ENCODE measurements at places on chromosomes 2 and 18.

DNA sequence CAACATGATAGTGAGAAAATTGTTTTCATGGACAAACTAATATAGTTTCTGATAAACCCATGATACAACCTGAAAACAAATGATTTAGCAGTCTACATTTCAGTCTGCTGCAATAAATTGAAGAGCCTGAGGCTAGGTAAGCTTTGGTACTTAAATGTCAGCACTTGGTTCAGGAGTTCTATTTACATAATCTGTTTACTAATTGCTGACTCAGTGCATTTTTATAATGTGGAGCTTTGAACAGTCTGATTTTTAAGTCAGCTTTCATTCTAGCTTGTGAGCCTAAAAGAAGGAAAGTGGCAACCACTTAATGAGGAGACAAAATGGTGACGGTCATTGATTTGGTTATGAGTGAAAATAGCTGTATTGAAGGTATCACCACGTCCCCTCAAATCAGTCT lies 488.6 kb downstream of the CPS1 start:
- no peak for DNase-seq

DNA sequence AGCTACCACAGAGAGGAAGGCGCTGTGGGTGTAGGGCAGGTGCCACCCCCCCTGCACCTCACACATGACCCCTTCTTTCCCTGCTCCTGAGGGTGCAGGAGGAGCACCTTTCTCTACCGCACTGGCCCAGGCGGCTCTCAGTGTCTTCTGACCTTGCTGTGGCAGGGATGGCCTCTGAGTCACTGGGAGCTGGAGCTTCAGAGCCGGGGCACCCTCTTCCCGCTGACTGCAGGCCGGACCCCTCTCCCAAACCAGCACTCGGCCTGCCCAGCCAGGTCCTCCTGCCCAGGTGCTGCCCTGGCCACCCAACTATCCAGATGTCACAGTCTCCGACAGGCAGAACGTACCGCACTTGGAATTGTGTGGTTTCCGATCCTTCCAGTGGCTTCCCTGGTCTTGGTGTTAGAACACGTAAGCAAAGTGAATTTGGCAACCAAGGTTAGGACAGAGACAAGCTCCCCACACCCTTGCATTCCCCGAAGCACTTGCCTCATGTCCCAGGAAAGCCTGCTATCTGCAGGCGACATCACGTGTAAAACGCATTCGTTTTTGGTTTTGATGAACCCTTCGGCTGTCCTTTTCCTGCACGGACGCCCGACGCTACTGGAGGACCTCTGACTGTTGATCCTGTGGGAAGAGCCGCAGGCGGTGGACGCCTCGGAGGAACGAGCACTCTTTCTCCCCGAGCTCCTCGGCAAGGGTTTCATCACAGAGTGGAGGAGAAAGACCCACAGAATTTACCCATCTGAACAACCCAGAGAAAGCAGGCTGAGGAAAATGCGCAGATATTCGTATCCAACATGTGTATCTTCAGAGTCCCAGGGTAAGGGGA lies 24.7 kb upstream of the KCNG2 start:
- no peak for DNase-seq

DNA sequence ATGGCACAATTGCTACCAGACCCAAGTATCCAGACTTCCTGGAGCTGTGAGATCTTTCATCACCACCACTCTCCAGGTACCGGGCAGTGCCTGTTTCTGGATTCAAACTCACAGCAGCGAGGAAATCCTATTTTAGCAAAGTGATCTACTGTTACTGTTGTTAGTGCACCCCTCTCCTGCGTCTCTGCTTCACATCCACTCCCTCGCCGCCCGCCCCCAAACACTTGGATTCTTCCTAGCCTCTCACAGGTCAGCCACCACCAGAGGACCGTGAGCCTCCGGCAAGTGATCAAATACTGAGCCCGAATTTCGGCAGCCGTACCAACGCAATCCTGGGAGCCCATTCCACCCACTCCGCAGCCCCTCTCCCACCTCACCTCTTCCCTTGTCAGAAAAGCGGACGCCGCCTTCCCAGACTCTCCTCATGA lies 519 bp downstream of the METTL4 start:
- DNase-seq: peak; percentile 62

DNA sequence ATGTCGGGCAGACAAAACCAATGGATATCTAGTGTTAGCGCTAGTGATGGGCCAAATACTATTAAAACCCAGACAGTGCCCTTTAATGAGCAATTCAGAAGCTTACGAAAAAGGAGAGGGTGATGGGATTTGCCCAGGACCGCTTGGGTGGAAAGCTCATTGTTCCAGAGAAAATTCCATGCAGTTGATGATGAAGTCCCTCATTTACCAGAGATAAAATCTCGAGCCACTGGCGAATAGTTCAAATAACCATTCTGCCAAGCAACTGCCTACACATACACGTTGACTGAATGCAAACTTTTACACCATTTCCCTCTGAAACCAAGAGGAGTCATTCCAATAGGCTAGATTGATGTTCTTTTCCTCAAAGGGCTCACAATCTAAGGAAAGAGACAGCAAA lies 73.6 kb upstream of the ARL4C start:
- no peak for DNase-seq

- no peak for DNase-seq
Observed at GRCh38 chr2:168555283-168555682, 99.2 kb downstream of the CERS6 start.

DNA sequence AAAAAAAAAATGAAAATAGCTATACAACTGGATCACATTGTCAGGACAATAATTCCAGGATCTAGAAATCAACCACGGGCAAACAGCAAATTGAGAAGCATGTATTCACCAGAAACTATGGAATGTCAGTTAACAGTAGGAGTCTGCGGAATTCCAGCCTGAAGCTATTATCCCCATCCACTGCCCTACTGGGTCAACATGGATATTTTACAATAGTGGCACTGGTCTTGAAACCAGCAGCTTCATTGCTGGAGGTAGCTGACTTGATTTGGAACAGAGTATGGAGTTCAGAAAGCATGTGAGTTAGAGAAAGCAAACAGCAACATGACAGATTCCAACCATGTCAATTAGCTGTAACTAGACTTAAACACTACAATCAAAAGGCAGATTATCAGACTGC lies 55.7 kb upstream of the PDE1A start:
- no peak for DNase-seq

GRCh38 chr2:36912695-36913094 lies 53.6 kb downstream of the STRN start:
- DNase-seq: no peak

DNA sequence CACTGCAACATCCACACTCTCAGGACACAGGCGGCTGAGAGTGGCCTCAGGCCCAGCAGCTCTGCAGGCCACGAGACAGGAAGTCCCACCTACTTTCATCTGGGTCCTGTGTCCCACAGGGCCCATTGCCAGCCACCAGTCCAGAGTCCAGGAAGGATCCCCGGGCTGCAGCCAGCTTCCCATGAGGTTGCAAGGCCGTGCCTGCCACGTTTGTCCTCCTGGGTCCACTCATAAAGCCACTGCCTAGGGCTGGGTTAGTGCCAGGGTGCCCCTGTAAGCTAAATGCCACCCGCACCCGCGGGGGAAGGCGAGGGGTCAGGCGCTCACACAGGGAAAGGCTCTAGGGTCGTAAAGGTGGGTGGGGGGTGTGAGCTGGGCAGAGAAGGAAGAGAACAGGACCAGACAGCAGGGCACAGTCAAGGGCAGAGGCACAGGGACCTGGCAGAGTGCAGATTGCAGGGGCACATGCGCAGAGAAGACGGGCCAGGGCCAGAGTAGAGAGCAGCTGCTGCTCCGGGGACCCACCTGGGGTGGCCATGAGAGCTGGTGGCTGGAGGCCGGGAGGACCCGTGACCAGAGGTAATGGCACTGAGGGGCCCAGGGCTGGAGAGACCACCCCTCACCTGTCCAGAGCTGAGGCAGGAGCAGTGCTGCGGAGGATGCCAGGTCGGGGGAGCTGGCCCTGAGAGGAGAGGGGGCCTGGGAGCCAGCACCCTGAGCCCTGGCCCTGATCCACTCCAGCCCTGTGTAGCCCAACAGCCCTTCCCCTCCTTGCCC lies 8.0 kb downstream of the AGXT start:
- no peak for DNase-seq

DNA sequence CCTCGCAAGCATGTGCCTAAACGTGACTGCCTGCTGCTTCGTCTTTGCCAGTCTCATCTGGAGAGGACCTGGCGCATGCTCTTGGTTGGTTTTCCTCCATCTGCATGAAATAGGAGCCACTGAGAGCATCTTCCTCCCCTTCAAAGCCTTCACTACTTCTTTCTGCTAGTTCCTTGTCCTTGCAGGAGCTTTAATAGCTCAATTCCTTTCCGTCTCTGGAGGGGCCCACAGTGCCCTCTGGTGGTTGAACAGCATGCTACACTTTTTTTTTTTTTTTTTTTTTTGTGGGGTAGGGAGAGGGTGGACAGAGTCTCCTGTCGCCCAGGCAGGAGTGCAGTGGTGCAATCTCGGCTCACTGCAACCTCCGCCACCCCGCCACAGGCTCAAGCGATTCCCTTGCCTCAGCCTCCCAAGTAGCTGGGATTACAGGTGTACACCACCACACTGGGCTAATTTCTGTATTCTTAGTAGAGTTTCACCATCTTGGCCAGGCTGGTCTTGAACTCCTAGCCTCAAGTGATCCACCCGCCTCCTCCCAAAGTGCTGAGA lies 59.6 kb downstream of the SP110 start:
- DNase-seq: peak; percentile 38

Measured in HAP-1 (cell line).